ENCODE measurements at places on chromosomes 5 and 9.

- DNase-seq = peak; percentile 59
Measured at GRCh38 chr9:137128862-137129455, 10.0 kb upstream of the GRIN1 start.

DNA sequence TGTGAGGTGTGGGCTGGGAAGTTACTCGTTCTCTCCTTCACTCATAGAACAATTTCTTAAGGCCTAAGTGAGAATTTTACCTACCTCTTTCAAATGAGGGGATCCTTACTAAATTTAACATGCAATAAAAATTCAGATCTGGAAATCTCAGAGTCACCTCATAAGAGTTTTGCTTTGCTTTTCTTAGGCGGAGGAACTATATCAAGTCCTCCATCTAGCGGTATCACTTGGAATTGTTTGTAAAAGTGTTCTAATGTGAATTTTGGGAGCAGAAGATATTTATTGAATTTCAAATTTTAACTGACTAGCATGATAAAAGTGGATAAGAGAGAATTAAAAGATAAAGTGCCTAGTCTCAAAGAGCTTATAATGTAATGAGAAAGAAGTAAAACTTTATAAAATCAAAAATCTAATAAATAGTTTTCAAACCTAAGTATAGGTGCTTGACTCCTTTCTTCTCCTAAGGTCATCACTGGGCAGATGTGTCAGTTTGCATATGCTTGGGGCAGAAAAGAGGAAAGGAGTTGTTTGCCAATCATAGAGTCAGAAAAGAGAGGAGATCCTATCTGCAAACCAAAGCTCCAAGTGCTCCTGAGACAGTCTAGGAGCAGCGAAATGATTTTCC lies 145.7 kb upstream of the DAB2 start:
- DNase-seq = no peak

DNA sequence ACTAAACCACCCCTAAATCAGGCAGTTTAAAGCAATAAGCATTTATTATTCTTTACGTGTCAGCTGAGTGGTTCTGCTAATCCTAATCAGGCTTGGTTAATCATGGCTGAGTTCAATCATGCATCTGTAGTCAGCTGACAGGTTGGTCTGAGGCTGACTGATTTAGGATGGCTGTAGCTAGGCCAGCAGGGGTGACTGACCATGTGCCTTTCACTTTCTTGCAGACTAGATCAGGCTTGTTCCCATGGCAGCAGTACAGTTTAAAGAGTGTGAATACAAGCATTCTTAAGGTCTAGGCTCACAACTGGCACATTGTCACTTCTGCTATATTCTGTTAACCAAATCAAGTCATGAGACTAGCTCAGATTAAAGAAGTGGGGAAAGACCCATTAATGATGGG lies 16.1 kb upstream of the MPDZ start:
- DNase-seq = no peak

- DNase-seq = no peak
Measured at GRCh38 chr5:123571927-123572326, 60.0 kb downstream of the CSNK1G3 start.

DNA sequence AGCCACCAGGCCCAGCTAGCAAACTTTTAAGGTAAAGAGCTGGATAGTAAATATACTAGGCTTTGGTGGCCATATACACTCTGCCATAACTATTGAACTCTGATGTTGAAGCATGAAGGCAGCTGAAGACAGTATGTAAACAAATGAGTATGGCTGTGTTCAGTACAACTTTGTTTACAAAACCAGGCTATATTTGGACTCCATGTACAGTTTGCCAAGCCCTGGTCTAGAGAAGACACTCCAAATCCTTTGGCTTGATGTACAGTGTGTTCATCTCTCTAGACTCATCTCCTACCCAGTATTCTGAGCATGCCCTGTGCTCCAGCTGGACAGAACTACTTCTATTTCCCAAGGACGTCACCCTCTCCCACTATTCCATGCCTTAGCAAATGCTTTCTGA lies 54.3 kb upstream of the MEGF10 start:
- DNase-seq = no peak

GRCh38 chr9:134375430-134376385 lies 49.5 kb downstream of the RXRA start:
- DNase-seq = peak; percentile 63

GRCh38 chr5:111945535-111945934 lies 188.5 kb upstream of the NREP start:
- no peak for DNase-seq

DNA sequence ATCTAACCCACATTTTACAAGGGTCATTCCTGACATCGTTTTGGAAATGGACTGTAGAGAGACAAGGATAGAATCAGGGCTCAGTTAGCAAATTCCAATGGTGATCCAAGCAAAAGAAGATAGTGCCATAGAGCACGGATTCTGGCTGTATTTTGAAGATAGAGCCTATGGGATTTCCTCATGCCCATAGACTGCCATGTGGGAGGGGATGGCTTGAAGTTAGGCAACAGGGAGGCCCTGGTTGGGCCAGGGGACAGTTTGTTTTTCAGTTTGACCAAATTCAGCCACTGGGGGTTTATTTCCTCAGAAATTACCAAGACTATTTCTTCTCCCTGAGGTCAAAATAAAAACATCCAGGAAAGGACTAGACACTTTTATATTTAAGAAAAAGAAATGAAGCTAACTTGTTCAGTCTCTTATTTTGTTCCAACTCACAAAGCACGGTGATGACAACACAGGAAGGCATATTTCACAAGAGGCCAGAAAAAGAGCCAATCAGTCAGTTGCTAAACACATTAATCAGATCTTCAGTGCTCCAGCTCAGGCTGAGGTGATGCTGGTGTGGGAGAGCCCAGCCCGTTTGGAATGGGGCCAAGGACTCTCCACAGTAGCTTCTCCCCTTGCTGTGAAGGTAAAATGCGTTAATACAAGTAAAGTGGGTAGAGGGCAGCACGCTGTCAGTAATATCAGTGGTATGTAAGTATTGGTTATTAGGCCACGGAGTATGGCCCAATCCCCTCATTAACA lies 4.4 kb upstream of the DCTN4 start:
- DNase-seq = no peak

DNA sequence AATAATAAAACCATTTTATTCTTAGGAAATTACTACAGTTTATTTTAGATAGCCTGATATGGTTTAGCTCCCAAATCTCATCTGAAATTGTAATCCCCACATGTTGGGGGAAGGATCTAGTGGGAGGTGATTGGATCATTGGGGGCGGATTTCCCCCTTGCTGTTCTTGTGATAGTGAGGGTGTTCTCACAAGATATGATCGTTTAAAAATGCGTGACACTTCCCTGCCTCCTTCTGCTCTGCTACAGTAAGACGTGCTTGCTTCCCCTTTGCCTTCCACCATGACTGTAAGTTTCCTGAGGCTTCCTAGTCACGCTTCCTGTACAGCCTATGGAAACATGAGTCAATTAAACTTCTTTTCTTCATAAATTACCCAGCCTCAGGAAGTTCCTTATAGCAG lies 122.4 kb upstream of the FGF10 start:
- DNase-seq = no peak

DNA sequence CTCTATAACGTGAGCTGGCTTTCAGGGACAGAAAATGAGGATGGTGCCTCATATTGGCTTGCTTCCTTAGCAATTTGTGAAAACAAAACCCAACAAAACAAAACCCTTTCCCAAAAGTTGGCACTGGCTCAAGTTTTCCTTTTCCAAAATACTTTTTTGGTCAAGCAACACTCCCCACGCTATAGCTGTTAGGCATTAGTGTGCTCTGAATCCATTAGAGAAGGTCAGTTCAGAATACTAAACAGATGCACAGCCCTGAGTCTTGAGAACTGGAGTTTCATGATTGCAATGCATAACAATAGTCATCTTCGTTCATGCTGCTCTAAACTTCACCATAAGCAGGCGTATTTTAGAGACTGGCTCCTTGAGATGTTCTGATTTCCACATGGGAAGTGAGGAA lies 172.0 kb upstream of the KLF9 start:
- DNase-seq = no peak

DNA sequence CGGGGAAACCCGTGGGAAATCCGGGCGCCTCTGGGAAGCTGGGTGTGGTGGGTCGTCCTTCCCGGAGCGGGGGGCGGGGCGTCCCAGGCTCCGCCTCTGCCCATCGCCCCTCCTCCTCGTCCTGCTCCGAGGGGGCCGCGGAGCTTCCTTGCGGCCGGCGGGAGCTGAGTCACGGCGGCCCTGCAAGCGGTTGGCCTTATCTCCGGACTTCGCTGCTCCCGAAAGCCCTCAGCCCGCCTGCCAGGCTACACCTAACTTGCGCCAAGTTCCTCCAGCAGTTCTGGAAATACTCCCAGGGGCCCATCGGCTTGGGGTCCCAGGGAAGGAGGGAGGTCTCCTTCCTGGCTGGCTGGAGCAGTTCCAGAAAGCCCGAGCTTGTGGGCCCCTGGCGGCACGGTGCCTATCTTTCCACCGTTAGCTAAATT lies 54.1 kb upstream of the CDKN2AIPNL start:
- peak; percentile 92 for DNase-seq

- no peak for DNase-seq
Measured at GRCh38 chr9:69376651-69377050, 51.6 kb downstream of the ENTREP1 start.

GRCh38 chr5:67268231-67269021 lies 71.8 kb upstream of the CD180 start:
- peak; percentile 55 for DNase-seq

DNA sequence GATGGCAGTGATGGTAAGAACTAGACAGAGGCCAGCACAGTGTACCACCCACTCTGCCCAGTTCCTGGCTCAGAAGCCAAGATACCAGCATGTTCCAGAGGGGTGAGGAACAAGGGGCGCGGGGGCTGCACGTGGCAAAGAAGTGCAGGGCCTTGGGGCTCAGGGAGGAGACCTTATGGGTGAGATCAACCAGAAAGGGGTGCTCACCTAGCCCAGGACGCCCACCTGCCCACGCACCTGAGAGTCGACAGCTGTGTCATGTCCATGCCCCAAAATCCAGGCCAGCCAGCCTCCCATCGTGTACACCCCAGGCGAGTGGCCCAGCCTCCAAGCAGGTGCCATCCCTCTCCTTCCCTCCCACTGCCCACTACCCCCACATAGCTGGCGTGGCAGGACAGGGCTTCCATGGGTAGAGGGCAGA lies 34.9 kb downstream of the BICD2 start:
- DNase-seq = peak; percentile 38

- DNase-seq = no peak
Measured at GRCh38 chr5:89570557-89570956, 687.6 kb upstream of the MEF2C start.

- no peak for DNase-seq
Measured at GRCh38 chr9:22065431-22066200, 56.5 kb upstream of the CDKN2B start.

Data from pancreas (tissue), 10 donors.